ENCODE measurements at places on chromosomes 1 and 21.
A peak's percentile ranks its signal among the peaks of the same experiment; 100 is the strongest.

- DNase-seq, result no peak
Observed at GRCh38 chr1:201282931-201283829, at the start of gene PKP1. PKP1 (plus strand) TSS chr1:201283506; CDS start chr1:201283703, 197 bp downstream.

DNA sequence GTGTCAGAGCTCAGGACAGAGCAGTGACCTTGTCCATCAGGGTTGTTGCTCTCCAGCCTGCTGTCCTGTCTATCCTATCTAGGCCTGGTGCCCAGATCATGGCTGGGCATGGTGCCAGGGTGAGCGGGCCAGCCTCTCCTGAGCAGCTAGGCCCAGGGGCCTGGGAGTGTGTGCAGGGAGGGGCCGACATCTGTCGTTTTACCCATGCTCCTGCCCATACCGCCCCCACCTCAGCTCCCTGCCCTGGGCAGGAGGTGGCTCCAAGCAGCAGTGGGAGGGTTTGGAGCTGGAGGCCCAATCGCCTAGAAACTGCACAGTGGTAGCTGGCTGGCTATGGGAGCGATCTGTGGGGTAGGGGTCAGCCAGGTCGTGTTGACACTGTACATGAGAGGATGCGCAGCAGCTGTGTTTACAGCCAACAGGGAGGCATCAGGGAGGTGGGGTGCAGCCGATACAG is 6.5 kb downstream of the INSRR start:
- peak; percentile 98 for DNase-seq

DNA sequence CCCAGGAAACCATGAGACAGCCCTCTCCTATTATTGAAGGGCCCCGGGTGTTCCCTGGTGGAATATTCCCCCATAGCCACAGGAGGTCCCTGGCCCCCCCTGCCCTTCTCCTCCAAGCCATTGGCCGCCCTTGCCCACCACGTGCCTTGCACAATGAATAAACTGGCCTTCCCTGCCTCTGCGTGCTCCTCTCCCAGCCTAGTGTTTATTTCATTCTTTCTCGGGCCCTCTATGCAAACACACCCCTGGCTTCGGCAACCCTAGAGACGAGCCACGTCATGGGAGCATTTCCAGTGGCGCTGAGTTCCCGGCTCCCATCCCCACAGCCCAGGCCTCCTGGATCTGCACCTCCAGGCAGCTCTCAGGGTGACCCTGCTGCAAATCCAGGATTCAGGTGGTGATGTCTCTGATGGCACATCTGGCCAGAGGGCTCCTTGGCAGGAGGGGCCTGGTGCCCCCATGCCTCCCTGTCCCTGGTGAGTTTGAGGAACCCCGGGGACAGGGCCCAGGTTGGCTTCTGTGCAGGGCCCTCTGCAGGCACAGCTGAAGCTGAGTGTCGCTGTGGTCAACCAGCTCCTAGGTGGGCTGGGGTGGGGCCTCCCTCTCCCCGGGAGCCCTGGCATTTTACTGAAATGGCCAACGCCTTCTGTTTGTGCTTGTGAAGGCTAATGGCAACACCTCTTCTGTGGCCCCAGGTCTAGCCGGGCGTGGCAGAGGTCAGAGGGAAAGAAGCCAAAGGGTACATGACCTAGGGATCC is 6.2 kb downstream of the KRTAP10-12 start:
- DNase-seq, result no peak

DNA sequence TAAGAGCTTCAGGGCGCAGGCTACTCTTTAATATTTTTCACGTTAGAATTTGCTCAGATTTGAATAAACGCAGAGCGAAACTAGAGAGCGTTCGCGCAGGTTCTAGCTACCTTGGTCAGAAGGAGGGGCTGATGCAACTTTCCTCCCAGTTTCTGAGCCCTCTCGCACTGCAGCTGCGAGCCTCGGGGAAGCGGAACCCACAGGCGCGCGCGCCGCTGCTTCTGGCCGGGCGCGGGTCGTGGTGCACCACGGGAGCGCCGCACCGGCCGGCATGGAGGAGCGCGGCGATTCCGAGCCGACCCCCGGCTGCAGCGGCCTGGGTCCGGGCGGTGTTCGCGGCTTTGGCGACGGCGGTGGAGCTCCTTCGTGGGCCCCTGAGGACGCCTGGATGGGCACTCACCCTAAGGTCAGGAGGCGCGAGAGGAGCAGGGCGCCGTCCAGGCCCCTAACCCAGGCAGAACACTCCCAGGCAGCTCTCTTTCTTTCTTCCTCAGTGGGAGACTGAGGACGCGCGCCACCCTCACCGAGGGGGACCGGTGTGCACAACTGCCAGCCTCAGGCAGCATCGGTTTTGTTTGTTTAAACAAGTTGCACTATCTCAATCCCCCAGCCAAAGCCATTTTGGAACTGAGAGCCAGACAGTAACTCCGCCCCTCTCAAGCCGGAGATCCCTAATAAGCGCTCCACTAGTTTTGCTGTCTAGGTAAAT is at the start of gene TSEN15:
Gene TSEN15 (plus strand): TSS at position 246 of the 709 bp plus-strand sequence. CDS start 26 bp downstream, at position 272.
- peak; percentile 86 for DNase-seq

DNA sequence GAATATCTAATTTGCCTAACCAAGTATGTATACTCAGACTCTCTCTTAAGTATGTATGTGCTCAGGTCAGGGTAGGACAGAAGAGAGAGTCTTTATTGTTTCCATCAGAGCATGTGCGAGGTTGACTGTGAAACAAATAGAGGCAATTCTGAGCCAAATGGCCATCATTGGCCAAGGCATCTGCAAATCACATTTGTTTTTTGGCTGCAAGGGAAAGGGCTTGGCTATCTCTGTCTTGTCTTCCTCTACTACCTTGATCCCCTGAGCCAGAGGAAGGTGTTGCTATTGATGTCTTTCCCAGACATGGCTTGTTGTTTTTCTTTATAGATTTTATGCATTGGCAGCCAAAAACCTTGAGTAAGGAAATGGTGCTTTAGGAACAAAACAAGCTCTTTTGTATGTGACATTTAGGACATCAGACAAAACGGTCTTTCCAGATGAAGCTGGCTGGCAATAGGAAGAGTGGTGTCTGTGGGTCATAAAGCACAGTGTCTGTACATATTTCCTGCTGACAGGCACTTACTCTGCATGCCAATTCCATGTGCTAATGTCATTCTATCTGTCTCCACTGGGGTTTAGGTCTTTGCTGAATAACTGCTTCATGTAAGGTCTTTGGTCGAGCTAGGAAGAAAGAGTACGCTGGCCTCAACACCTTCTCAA is 163.3 kb downstream of the BRINP2 start:
- no peak for DNase-seq

DNA sequence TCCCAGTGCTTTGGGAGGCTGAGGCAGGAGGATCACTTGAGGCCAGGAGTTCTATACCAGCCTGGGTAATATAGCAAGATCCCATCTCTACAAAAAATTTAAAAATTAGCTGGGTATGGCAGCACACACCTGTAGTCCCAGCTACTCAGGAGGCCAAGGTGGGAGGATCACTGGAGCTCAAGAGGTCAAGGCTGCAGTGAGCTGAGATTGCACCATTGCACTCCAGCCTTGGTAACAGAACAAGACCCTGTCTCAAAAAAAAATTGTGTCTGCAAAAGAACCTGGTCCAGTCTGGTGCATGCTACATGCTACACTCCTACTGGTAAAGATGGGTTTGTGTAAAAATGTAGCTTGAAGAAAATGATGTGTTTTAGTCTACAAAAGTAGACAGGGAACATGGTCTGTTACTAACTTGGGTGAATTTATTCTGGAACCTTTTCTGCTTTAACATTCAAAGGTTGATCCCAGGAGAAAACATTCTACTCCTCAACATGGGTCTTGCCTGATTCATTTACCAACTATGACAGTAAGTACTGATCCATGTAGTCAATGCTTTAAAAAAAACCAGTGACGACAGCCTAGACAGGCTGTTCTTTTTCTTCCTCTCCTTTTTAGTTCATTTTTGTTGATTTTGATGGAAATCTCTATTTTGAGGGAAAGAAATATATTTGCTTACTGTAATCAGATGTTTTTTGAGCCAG is 32.7 kb upstream of the ENAH start:
- no peak for DNase-seq

- DNase-seq, result no peak
Observed at GRCh38 chr1:163290025-163290640, 31.6 kb upstream of the NUF2 start.

DNA sequence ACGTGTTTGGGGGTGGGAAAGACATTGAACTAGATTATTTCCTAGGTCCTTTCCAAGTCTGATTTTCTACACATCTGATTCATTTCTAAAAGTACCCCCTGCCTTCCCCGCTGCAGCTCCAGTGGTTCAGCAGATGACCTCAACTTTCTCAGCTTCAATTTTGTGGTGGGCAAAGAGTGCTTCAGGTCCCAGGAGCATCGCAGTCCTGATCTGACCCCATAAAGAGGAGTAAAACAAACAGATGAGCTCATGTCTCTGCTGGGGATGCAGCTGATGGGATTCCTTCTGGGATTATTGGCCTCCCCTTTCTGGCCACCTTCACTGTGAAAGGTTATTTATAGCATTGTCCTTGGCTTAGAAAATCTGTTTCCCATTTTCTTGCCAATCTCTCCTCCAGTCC is 337.0 kb upstream of the PLXNA2 start:
- DNase-seq, result no peak

DNA sequence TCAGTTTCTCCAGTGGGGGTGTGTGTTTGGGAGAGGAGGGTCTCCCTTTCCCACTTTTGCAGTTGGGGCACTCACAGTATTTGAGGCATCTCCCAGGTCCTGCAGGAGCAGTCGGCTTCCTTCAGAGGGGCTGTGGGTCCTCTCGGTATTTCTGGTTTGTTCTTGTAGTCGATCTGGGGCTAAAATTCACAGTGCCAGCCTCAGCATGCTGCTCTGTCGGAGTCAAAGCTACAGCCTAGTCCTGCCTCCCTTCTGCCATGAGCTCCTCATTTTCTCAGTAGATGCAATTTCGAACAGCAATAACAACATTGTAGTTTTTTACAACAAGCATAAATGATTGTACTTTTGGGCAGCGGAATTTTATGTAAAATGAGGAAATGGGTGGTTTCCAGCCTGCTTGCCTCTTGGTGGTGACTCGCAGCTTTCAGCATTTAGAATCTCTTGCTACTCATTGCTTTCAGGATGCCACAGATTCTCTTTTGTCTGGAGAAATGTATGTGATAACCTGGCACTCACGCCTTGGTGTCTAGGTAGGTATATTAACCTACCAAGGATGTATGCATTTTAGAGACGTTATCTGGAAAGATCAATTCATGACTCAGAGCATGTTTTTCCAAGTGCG is 82.4 kb upstream of the C21orf91 start:
- DNase-seq, result no peak

GRCh38 chr1:16111771-16112595 is 38.5 kb upstream of the FAM131C start:
- DNase-seq, result no peak

GRCh38 chr1:10909697-10910680 is 102.5 kb upstream of the TARDBP start:
- DNase-seq, result peak; percentile 16

GRCh38 chr1:89901957-89902669 is 81.3 kb downstream of the LRRC8D start:
- no peak for DNase-seq

DNA sequence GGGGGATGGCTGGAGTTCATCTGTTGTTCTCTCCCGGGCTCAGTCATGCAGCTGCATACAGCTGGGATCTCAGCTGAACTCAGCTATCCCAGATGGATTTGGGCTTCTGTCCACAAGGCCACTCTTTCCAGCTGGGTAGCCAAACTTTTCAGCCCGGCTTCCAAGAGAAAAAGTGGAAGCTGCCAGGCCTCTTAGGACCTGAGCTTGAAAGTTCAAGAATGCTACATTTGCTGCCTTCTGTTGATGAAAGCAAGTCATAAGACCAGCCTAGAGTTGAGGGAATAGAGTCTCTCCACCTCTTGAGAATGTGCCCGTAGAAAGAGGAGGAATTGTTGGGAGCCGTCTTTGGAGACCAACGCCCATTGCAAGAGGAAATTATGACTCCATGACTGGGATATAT is 95.3 kb downstream of the C1orf21 start:
- no peak for DNase-seq

- no peak for DNase-seq
Observed at GRCh38 chr1:165352442-165353293, 3.8 kb downstream of the LMX1A start.

All from NCI-H446 (cell line).